Umbilical cord (tissue), 2 donors: ENCODE measurements at places on chromosomes 16 and 17.

GRCh38 chr17:33981711-33982601 lies 273.1 kb upstream of the CCL2 start:
- DNase-seq, result no peak

DNA sequence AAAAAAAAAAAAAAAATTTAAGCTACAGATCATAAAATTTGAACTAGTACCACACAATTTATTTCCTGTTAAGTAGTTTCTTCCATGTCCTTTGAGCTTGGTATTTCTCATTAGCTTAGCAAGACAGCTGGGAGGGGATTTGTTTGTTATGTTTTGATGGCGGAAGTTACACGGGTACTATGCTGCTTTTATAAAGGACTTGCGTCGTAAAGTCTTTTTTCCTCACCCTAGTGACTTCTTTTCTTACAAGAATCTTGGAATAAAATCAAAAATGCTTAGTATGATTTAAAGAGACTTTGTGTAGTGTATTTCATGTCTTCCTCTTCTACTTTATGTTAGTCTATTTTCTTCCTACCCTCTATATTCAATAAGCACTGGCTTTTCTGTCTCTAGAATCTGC lies 89.1 kb downstream of the NLK start:
- peak; percentile 47 for DNase-seq

DNA sequence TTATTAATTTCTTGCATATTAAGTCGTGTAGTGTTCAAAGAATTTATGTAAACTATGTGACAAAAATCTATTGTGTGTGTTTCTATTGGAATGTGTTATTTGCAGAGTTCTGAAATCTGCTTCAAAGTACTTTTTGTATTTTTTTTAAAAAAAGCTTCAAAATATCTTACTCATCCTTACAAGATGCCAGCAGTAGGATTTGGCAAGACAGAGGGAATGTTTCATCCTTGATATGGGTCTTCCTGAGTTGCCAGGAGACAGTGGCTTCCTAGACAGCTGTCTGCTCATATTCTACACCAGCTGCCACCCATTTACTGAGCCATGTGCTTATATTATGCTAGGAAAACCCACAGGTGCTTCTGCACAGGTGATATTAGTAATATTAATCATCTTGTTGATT lies 36.4 kb downstream of the EFCAB5 start:
- peak; percentile 59 for DNase-seq

GRCh38 chr17:44651228-44651627 lies 5.0 kb upstream of the MEIOC start:
- DNase-seq, result no peak

DNA sequence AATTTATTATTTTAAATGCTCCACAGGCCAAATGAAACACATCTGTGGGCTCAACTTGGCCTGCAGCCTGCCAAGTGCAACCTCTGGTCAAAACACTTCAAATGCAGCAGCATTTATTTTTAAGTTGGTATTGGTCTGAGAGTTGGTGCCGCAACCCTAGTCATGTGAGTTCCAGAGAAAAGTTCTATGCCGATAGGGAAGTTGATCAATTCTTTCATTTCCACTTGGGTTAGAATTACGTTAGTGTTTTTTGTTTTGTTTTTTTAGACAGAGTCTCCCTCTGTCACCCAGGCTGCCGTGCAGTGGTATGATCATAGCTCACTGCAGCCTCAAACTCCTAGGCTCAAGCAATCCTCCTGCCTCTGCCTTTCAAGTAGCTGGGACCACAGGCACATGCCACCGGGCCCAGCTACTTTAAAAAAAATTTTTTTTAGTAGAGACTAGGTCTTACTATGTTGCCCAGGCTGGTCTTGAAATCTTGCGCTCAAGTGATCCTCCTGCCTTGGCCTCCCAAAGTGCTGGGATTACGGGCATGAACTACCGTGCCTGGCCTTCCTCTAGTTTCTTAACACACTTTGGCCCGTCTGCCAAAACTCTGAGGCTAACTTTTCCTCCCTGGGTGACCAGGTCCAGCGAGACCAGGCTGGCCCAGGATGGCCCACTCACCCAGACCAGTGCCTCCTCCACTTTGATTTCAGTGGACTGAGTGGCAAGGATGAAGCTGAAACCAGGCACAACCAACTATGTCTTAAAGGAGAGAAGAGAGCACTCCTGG lies 221.1 kb downstream of the MRTFB start:
- no peak for DNase-seq

GRCh38 chr16:66507731-66508239 lies 42.1 kb downstream of the TK2 start:
- DNase-seq, result no peak

- DNase-seq, result no peak
Measured at GRCh38 chr17:4236456-4236855, 27.3 kb downstream of the ANKFY1 start.

DNA sequence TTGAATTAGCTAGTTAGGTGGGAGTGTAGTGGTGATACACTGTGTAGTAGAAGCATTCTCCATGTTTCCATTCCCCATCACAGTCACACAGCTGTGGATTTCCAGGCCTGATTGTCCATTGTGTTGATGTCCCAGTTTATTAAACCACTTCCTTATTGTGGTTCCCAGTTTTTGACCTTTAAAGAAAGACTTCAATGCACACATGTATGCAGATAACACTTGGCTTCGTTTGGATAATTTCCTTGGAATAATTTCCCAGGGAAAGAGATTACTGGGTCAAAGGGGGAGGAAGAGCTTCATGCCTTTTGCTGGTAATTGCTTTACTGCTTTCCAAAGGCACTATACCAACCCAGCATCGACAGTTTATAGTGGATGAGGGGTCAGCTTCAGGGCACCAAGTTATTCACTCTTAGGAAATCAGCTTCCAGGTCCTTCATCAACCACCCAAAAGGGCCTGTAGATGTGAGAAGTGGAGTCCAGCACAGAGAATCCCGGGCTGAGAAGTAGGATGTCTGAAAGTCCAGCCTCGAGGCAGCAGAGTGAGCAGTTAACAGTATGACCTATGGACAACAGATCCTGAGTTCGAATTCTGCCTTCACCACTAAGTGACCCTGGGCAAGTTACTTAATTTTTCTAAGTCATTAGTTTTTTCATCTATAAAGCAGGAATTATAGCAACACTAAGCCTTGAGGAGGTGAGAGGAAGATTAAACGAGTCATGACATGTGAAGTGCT lies 31.3 kb upstream of the TNS4 start:
- no peak for DNase-seq

GRCh38 chr16:12496866-12497265 lies 306.8 kb downstream of the CPPED1 start:
- DNase-seq, result no peak

GRCh38 chr17:74512624-74513091 lies 18.6 kb downstream of the CD300LB start:
- DNase-seq, result no peak

- no peak for DNase-seq
Measured at GRCh38 chr17:76810956-76811355, 57.2 kb upstream of the MGAT5B start.

- no peak for DNase-seq
Measured at GRCh38 chr16:84423416-84423837, 55.1 kb downstream of the ATP2C2 start.

DNA sequence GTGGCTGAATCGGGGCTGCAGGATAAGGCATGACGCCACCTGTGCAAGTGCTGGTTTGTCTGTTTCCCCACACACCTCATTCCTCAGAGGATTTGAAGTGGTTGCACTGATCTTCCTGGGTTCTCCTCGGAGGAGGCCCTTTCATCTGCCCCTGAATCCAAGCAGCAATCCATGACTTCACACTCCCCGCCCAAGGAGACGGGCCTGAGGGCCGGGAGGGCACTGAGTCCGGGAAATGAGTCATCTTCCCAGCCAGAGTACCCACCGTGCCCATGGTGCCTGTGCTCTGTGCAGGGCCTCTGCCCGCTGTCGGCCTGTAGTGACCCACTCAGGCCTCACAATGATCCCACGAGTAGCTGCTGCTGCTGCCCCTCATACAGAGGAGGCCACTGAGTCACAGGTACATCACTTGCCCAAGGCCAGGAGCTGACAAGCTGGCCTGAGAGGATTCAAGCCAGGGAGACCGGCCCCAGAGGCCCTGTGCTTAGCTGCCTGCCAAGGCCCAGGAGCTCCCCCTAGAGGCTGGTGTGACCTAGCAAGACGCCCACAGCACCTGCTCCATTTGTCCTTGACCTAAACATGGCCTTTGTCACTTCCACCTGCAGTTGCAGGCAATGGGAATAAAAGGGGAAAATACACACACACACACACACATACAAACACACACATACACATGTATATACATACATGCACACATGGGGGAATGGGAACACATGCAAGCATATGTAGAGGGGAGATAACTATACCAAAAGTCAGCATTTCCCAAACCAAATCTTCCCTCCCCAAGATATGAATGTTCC lies 240.0 kb downstream of the C16orf95 start:
- DNase-seq, result no peak

DNA sequence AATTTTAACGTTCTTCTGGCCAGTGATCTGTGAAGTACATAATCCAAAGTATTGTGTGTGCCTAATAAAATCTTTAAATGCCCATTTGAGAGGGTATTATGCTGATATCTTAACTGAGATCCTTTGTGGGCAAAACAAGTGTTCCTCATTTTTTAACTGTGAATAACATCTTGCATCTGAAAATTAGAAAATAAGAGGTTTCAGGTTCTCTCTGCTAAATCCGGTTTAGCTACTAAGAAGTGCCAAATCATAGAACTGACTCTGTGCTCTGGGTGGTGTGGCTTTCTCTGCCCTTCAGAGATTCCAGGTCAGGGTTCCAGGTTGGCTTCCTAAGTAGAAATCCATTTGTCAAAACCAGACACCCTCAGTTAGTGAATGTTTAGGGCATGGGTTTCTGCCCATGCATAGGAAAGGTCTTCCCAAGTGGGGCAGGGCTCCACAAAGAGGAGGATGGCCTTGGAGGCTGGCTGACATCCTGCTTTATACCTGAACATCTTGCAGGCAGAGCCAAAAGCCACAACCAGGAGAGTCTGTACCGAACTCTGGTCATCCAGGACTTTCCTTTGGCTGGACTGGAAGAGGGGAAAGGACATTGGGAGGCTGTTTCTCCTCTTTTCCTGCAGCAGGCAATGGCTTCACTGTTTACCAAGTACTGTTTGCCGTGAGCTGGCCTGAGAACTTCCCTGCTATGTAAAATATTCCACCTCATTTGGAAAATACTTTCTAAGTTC lies 8.5 kb downstream of the ALDH3A2 start:
- DNase-seq, result no peak

- DNase-seq, result no peak
Measured at GRCh38 chr16:55255733-55256282, 68.2 kb upstream of the IRX6 start.

DNA sequence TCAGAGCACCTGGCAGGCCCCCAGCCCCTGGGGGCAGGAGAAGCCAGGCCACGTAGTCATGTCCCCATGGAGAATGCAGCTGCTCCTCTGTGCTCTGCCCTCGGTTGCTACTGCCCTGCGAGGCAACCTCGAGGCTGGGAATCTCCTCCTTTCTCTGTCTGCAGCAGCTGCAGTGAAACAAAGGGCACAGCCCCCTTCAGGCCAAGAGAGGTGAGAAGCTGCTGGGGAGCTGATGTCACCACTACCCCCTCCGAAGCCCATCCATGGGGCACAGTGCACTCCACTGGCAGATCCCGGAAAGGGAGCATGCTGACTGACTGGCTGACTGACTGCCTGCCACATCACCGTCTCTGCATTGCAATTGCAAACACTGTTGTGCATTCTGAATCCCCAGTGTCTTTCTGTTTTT lies 103.7 kb downstream of the GRIN2A start:
- DNase-seq, result no peak

- no peak for DNase-seq
Measured at GRCh38 chr16:72043539-72043938, 10.8 kb upstream of the HP start.

- peak; percentile 25 for DNase-seq
Measured at GRCh38 chr17:82065638-82066303, at the start of gene DUS1L. TSS of gene DUS1L (minus strand) at chr17:82065804. CDS start at chr17:82065059, 745 bp downstream.

DNA sequence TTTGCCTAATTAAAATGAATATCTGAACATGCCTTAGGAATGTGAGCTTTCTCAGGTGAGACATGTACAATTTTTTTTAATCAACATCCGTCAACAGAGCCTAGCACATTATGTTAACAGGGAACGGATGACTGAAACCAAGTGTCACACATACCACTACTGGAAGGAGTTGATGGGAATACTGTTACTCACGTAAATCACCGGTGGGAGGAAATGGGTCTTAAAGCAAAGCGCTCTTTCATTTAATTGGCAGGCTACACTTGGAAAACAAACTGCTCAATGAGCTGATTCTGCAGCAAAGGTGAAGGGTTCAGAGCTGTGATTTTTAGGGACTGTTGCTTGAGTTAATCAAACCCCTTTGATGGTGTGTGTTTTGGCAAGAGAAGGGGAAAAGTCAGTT lies 4.8 kb downstream of the CPPED1 start:
- no peak for DNase-seq

- no peak for DNase-seq
Measured at GRCh38 chr17:34311291-34311690, 7.9 kb upstream of the CCL8 start.

- DNase-seq, result no peak
Measured at GRCh38 chr17:43823350-43824084, 9.4 kb downstream of the MPP3 start.

- peak; percentile 92 for DNase-seq
Measured at GRCh38 chr16:1408171-1408837, 6.2 kb downstream of the UNKL start.

DNA sequence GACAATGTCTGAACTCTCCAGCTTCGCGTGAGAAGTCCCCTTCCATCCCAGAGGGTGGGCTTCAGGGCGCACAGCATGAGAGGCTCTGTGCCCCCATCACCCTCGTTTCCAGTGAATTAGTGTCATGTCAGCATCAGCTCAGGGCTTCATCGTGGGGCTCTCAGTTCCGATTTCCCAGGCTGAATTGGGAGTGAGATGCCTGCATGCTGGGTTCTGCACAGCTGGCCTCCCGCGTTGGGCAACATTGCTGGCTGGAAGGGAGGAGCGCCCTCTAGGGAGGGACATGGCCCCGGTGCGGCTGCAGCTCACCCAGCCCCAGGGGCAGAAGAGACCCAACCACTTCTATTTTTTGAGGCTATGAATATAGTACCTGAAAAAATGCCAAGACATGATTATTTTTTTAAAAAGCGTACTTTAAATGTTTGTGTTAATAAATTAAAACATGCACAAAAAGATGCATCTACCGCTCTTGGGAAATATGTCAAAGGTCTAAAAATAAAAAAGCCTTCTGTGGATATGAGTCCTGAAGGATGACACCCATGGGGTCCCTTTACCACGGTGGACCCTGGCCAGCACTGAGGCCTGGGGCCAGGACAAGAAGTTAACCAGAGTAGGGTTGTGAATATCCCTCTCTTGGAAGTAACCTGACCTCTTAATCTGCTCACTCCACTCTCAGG lies 10.5 kb upstream of the ITGAD start:
- DNase-seq, result peak; percentile 19

- no peak for DNase-seq
Measured at GRCh38 chr16:64621616-64622015, 500.2 kb downstream of the CDH11 start.
